Body of pancreas (tissue), 4 donors: ENCODE measurements at places on chromosomes 2 and 18. TPM values are rescaled to one million over a fixed set of nuclear protein-coding genes. Genes with fewer than 3 reads are reported as not detected.

GRCh38 chr2:220281771-220282170 lies 654.3 kb downstream of the SLC4A3 start:
- no peak for DNase-seq
- no peak overlapping the region for H3K27ac ChIP-seq
- no peaks in the 10 kb centered on the region for H3K36me3 ChIP-seq
- H3K4me1 ChIP-seq: peaks cover 18% of the 10 kb centered on the region
- no peaks in the 10 kb centered on the region for H3K27me3 ChIP-seq

- H3K36me3 ChIP-seq: no peaks in the 10 kb centered on the region
- no peak overlapping the region for H3K4me3 ChIP-seq
- peaks cover 17% of the 10 kb centered on the region for H3K4me1 ChIP-seq
- DNase-seq: peak; percentile 54
These were observed 323.9 kb downstream of the XIRP2 start for GRCh38 chr2:167212014-167212648.

DNA sequence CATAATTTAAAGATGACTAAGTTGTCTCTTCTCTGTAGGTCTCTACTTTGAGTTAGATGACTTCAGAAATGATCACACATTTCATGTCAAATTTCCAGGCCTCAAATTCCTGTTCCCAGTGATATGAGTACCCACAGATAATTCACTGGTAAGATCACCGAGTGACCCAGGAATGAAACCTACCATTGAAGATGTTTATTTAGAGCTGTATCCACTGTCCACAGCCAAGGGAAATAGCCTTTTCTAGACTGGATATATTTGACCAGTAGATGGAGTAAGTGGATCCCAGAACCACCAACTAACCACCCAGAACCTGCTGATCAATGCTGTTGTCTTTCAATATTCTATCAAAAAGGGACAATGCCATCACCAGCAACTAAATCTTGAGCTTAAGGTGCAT lies 238.8 kb downstream of the SLC8A1 start:
- H3K4me3 ChIP-seq: no peak overlapping the region
- H3K27ac ChIP-seq: no peak overlapping the region
- H3K27me3 ChIP-seq: no peaks in the 10 kb centered on the region
- no peaks in the 10 kb centered on the region for H3K36me3 ChIP-seq

GRCh38 chr18:47587587-47587986 lies 336.1 kb upstream of the SKOR2 start:
- no peaks in the 10 kb centered on the region for H3K36me3 ChIP-seq
- no peaks in the 10 kb centered on the region for H3K27me3 ChIP-seq
- peaks cover 20% of the 10 kb centered on the region for H3K4me1 ChIP-seq
- peak; percentile 6 for DNase-seq
- no peak overlapping the region for H3K27ac ChIP-seq
- H3K4me3 ChIP-seq: no peak overlapping the region

Gene CXCR1
- not detected for total RNA-seq

- H3K36me3 ChIP-seq: no peaks in the 10 kb centered on the region
- no peak for DNase-seq
- H3K27ac ChIP-seq: no peak overlapping the region
- no peaks in the 10 kb centered on the region for H3K4me1 ChIP-seq
These were observed 86.8 kb downstream of the EML6 start for GRCh38 chr2:54810246-54810645.

Gene CLEC4F
- total RNA-seq: not detected

DNA sequence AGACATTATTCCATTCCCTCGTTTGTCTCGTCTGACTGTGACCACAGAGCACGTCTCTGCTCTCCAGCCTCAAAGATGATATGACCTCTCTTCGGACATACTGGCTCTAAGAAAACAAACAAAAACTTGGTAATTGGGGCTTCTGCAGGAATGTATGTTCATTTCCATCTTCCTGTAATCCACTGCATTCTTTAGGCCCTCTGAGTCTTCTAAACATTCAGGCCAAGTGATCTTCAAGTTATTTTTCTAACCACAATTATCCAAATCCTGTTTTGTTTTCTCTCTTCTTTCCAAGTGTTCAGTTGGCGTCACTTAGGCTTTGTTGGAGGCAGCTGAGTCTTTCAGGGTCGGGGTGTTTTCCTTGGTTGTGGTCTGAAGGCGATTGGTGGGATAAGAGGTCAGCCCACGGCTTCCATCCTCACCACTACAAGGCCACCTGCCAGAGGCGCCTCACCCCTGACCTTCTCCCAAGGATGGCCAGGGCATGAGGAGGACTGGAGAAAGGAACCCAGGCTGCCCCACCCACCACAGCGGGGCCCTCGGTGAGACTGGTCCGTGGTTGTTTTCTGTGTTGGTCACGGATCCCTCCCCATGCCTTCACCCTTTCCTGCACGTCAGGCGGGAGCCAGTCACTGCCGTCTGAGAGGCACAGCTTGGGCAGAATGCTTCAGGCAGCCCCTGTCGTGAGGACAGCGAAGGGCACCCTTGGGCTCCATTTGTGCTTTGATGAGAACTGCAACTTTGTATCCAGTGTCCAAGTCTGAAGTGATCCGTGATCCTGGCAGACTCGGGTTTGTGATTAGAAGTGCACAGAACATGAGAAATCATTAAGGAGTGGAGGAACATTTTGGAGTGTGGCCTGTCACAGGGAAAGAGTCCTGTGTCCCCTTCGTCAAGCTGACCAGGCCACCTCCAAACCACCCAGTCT lies 88.6 kb upstream of the FHL2 start:
- H3K27me3 ChIP-seq: no peaks in the 10 kb centered on the region
- peaks cover 20% of the 10 kb centered on the region for H3K4me1 ChIP-seq
- no peaks in the 10 kb centered on the region for H3K36me3 ChIP-seq
- H3K4me3 ChIP-seq: no peak overlapping the region
- no peak overlapping the region for H3K27ac ChIP-seq
- no peak for DNase-seq

DNA sequence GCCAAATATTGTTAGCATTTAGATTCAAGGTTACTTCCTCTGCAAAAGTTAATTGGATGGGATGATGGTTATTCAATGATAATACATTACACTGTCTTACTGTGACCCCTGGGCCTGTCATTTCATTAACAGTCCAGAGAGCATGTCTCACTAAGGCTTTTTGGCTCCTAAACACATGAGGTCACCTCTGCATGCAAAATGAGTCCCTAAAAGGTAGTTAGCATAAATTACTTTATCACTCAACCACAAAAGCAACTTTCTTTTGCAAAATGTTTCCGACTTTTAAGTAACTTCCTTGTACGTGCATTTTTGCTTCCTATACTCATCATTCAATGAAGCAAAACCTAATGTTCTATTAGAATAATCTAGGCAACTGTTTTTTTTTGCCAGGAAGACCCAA lies 16.8 kb upstream of the AGFG1 start:
- no peaks in the 10 kb centered on the region for H3K27me3 ChIP-seq
- no peak overlapping the region for H3K27ac ChIP-seq
- no peaks in the 10 kb centered on the region for H3K36me3 ChIP-seq
- DNase-seq: no peak
- H3K4me3 ChIP-seq: no peak overlapping the region

- no peaks in the 10 kb centered on the region for H3K27me3 ChIP-seq
- DNase-seq: no peak
- H3K4me1 ChIP-seq: peaks cover 11% of the 10 kb centered on the region
- no peaks in the 10 kb centered on the region for H3K36me3 ChIP-seq
These were observed 16.7 kb downstream of the PDCD1 start for GRCh38 chr2:241842067-241842415.

DNA sequence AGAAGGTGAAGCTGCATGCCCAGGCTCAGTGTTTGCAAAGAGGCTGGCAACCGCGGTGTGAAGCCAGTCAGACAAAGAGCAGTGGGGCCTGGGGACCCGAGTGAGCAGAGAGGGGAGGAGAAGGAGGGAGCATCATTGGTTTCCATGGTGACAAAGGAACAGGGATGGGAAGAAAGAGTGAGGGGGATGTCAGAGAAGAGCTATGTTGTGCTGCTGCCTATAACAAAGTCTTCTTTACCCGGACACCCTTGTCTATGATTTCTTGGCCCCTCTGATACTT lies 14.5 kb downstream of the TMEM247 start:
- DNase-seq: no peak
- H3K4me3 ChIP-seq: no peak overlapping the region
- H3K36me3 ChIP-seq: no peaks in the 10 kb centered on the region
- peaks cover 10% of the 10 kb centered on the region for H3K4me1 ChIP-seq

DNA sequence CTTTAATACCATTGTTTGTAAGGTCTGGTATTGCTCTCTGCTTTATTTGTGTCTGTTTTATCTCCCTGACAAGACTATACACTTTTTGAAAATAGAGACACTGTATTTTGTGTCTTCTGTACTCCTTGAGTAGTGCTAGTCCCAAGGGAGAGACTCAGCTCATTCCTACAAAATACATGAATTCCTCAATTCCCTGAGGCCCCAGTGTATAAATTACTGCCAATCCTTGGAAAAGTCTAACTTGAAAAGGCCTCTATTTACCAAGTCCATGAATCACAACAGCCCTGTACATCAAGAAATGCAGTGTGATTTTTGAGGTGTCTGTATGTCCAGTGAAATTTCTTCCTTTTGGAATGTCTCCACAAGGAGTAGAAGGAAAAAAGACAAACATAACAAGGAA lies 34.9 kb upstream of the NEDD4L start:
- H3K4me1 ChIP-seq: peaks cover 15% of the 10 kb centered on the region
- H3K4me3 ChIP-seq: no peak overlapping the region

- no peaks in the 10 kb centered on the region for H3K36me3 ChIP-seq
- no peaks in the 10 kb centered on the region for H3K27me3 ChIP-seq
- DNase-seq: no peak
These were observed 406.2 kb upstream of the CWC22 start for GRCh38 chr2:180413336-180413735.

GRCh38 chr2:80815259-80815658 lies 510.7 kb upstream of the LRRTM1 start:
- H3K4me1 ChIP-seq: no peaks in the 10 kb centered on the region
- no peak overlapping the region for H3K4me3 ChIP-seq
- H3K36me3 ChIP-seq: no peaks in the 10 kb centered on the region
- H3K27ac ChIP-seq: no peak overlapping the region

Gene LOXL3
- 0.33 TPM for total RNA-seq

DNA sequence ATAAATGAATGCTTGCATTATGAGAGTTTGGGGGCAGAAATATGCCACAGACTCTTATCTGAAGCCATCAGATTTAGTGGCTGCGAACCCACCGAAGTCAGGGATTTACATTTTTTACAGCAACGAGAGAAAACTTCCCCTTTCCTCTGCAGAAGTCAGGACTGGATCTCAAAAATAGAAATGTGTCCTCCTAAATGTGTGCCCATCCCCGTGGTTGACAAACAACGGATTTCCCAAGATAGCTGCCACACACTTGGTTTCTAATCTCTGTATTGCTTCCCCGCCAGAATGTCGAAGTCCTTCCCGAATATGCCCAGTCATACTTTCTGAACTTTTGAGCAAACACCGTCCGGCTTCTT lies 879 bp upstream of the ADAM23 start:
- H3K4me3 ChIP-seq: no peak overlapping the region
- no peak for DNase-seq
- H3K36me3 ChIP-seq: no peaks in the 10 kb centered on the region
- no peak overlapping the region for H3K27ac ChIP-seq
- peaks cover 7% of the 10 kb centered on the region for H3K4me1 ChIP-seq
- no peaks in the 10 kb centered on the region for H3K27me3 ChIP-seq

DNA sequence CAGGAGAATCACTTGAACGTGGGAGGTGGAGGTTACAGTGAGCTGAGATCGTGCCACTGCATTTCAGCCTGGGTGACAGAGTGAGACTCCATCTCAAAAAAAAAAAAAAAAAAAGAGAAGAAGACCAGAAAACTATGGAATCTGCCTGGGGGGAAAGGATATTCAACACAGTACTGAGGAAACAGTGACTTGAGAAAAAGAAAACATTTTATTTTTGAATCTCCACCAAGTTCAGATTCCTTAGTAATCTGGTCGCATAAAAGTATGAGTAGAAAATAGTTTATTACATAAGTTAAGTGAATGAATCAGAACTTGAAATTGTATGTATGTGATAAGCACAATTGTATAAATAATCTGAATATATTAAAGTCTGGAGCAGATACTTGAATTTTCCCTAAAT lies 13.0 kb upstream of the HAT1 start:
- H3K4me3 ChIP-seq: no peak overlapping the region
- no peak for DNase-seq
- H3K27me3 ChIP-seq: no peaks in the 10 kb centered on the region
- no peak overlapping the region for H3K27ac ChIP-seq
- H3K4me1 ChIP-seq: no peaks in the 10 kb centered on the region

GRCh38 chr2:211333377-211333776 lies 777.0 kb downstream of the CPS1 start:
- no peak overlapping the region for H3K4me3 ChIP-seq
- H3K27me3 ChIP-seq: no peaks in the 10 kb centered on the region
- no peaks in the 10 kb centered on the region for H3K36me3 ChIP-seq

Gene ZBTB7C
- total RNA-seq: 1.3 TPM

DNA sequence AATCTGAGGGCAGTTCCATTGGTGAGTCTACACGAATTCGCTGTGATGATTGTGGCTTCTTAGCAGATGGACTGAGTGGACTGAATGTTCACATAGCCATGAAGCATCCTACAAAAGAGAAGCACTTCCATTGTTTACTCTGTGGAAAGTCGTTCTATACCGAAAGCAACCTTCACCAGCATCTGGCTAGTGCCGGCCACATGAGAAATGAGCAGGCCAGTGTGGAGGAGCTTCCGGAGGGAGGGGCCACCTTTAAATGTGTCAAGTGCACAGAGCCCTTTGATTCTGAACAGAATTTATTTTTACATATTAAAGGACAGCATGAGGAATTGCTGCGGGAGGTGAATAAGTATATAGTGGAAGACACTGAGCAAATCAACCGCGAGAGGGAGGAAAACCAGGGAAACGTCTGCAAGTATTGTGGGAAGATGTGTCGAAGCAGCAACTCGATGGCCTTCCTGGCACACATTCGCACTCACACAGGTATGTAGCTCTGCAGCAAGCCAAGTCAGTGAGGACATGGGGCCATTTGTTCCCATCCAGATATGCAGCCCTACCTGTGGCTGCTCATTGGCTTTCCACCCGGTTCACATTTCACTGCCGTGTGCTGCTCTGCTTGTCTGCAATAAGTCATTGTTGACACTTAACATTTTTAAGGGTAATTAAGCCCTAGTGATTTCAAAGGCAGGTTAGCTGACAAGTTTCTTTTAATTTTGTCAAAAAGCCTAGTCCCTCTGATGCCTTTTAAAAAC lies 37.7 kb downstream of the ZNF407 start:
- peak; percentile 19 for DNase-seq
- H3K4me3 ChIP-seq: no peak overlapping the region
- no peak overlapping the region for H3K27ac ChIP-seq

DNA sequence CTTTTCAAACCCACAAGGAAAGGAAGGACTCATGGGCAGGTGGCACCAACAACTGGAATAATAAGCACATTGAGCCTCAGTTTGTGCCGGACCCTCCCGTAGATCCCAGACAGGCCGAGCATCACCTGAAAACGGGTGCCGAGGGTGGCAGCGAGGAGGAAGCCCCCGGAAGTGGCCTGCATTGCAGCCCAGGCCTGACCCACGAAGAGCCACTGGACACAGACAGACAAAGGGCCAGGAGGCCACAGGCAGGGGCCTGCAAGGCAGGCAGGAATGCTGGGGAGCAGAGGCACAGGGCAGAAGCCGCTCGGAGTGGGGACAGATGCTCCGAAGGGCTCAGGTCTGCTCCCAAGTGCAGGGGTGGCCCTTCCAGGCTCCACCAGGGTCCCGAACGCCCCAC lies 31.7 kb downstream of the MTERF4 start:
- H3K4me1 ChIP-seq: no peaks in the 10 kb centered on the region
- no peak for DNase-seq
- no peak overlapping the region for H3K4me3 ChIP-seq
- H3K36me3 ChIP-seq: peaks cover 2% of the 10 kb centered on the region

Gene DHRS9
- not detected for total RNA-seq
